ENCODE measurements at places on chromosomes 4 and X. TPM values are rescaled to one million over a fixed set of nuclear protein-coding genes. Genes with fewer than 3 reads are reported as not detected.

CNKSR2 gene
- total RNA-seq, result 1.6 TPM

STATH gene
- not detected for total RNA-seq

RS1 gene
- not detected for total RNA-seq

OPRPN gene
- not detected for total RNA-seq

GRIA2 gene
- not detected for total RNA-seq

ADH1A gene
- not detected for total RNA-seq

GATA1 gene
- total RNA-seq, result not detected

DUSP21 gene
- not detected for total RNA-seq

ZDHHC15 gene
- under 0.01 TPM for total RNA-seq

AKAP14 gene
- not detected for total RNA-seq

XG gene
- 7.9 TPM for total RNA-seq

FAM149A gene
- 7.0 TPM for total RNA-seq

OTUD6A gene
- not detected for total RNA-seq

OTC gene
- not detected for total RNA-seq

TAF7L gene
- total RNA-seq, result 0.43 TPM

MAGEA8 gene
- total RNA-seq, result not detected

PPM1K gene
- total RNA-seq, result 10.1 TPM

USP17L28 gene
- not detected for total RNA-seq

TCEAL2 gene
- total RNA-seq, result 0.28 TPM

TRIML2 gene
- total RNA-seq, result 0.14 TPM

ALAS2 gene
- total RNA-seq, result not detected
